ENCODE measurements at places on chromosomes 2 and 18.

DNA sequence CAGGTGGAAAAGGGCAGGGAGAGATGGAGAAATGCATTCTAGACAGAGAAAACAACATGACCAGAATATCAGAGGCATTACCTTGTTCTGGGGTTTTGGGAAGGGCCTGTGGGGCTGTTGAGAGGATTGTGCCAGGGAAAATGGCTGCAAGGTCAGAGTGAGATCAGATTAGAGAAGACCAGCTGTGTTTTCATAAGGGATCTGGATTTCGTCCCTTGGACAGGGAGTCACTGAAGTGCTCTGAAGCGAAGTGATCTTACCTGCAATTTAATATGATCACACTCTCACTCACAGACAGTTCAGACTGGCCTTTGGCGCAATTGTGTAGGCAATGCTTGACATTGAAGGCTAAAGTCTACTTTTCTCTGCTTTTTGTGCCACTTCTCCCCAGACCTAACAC is 20.3 kb upstream of the REG3G start:
- no peak for DNase-seq

GRCh38 chr2:179444056-179444455 is 179.4 kb upstream of the SESTD1 start:
- no peak for DNase-seq

GRCh38 chr2:60707750-60708371 is 48.2 kb upstream of the PAPOLG start:
- DNase-seq: no peak

DNA sequence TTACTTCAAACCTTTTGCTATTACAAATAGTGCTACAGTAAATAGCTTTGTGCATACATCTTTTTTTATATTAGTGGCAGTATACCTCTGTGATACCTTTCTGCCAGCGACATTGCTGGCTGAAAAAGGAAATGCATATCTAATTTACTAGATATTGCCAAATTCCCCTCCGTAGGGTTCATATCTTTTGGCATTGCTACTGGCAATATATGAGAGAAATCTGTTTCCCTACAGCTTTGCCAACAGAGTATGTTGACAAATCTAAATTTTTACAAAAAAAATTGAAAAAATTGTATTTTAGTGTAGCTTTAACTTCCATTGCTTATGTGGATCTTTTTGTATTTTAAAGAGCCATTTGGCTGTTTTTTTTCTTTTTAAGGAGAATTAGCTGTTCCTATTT is 426.7 kb downstream of the TRIB2 start:
- no peak for DNase-seq

DNA sequence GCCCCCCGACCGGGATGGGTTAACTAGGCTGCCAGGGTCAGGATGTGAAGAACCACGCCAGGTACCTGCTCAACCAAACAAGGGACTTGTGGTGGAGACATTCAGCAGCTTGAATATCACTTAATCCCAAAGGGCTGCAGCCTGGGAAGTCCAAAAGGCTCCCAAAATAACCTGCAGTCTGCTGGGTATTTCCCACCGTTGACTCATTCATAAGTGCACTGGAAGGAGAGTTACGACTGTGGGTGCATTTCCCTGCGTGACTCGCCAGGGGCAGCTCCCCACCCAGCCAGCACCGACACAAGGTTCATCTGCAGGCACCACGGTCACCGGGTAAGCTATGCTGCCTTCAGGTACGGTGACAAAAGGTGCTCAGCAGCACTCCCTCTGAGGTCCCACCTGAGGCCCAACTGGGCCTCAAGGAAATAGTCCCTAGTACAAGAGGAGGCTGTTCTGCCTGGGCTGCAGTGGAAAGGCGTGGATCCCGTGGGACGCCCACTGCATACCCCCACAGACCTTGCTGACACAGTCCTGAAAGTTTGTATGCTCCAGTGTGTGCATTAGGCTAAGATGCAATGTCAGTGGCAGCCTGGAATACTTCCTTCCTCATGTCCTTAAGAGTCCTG is 86.5 kb downstream of the UXS1 start:
- DNase-seq: no peak

- no peak for DNase-seq
These were observed 801.8 kb downstream of the CCDC85A start for GRCh38 chr2:56985609-56986008.

GRCh38 chr2:147760984-147761383 is 83.8 kb upstream of the ACVR2A start:
- no peak for DNase-seq

DNA sequence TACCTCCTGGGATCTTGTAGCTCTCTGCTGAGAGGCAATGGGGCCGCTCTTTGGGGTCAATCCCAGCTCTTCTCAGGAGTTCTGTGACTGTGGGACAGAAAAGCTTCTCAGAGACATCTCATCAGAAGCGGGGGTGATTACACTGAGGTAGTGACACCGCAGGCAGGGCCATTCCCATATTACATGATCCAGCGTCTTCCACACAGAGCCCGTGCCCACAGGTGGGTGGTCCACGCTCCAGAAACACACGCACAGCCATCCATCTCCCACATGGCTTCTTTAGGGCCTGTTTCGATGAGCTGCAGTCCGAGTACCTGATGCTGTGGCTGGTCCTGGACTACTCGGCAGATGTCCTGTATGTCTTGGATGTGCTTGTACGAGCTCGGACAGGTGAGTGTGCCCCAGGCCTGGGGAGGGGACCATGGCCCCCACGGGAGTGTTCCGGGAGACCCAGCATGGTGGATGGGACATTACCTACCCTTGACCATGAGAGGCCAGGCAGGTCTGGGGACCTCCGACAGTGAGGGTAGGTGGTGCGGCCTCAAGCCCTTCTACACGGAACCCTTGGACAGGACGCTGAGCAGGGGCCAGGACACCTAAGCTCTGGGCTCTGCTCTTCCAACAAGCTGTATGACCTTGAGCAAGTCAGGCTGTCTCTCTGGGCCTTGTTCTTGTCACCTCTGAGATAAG is 45.5 kb downstream of the CNGA3 start:
- DNase-seq: no peak

DNA sequence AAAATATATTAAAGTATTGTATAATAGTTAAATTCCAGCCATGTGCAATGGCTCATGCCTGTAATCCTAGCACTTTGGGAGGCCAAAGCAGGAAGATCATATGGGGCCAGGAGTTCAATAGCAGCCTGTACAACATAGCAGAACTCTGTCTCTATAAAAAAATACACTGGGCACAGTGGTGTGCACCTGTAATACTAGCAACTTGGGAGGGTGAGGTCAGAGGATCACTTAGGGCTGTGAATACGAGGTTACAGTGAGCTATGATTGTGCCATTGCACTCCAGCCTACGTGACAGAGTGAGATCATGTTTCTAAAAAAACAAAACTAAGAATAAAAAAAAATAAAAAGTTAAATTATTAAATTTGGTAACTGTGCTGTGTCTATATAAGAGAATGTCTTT is 36.1 kb downstream of the ZRANB3 start:
- DNase-seq: no peak

GRCh38 chr2:165406173-165406572 is 63.3 kb upstream of the CSRNP3 start:
- DNase-seq: no peak

DNA sequence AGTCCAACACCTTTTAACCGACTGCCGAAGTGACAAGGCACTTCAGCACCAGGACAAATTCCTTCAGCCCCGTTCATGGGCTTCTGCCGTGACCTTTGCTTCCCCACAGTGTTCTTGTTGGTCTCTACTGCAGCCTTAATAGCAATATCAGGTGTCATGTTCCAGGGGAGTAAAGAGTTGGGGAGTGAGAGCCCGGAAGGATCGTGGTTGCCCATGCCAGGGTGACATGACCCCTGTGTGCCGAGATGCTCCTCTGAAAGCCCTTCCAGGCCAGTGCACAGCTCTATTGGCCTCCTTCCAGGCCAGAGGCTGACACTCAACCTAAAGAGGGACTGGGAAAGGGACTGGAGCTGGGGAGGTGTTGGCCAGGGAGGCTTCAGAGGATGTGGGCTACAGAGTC is 279.2 kb downstream of the CYRIA start:
- no peak for DNase-seq

DNA sequence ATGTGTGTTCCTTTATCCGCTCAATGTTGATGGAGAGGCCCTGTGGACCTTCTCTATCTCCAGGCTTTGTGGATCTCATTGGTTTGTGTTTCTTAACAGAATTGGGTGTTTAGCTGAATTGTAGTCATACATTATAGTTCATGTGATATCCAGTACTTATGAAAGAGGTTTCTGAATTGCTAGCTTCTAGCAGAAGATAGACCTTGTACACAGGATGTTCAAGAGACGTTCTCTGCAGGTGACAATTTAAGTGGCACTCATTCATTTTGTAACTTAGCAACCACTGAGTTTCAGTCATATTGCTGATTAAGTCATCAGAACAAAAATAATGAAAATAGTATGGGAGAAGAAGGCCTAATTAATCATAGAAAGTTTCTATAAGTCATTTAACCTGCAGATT is 279.2 kb downstream of the ALPK2 start:
- DNase-seq: no peak

GRCh38 chr2:134917888-134918525 is 615 bp upstream of the CCNT2 start:
- no peak for DNase-seq

DNA sequence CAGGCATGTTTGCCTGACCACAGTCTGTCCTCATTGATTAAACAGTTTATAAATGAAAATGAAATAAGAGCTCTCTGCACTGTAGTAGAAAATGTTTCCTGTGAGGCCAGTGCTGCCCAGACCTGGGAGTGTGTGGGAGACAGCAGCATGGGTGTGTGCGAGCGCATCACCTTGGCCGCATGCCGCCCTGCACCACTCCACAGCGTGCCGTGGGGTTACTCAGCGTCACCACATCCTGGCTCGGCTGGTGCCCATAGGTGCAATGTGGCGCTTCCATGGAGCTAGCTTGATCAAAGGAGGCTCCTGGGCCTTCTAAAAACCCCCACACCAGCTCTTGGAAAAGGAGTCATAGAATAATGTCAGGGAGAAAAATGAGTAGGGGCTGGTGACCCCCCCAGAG is 76.0 kb upstream of the EPC2 start:
- no peak for DNase-seq

DNA sequence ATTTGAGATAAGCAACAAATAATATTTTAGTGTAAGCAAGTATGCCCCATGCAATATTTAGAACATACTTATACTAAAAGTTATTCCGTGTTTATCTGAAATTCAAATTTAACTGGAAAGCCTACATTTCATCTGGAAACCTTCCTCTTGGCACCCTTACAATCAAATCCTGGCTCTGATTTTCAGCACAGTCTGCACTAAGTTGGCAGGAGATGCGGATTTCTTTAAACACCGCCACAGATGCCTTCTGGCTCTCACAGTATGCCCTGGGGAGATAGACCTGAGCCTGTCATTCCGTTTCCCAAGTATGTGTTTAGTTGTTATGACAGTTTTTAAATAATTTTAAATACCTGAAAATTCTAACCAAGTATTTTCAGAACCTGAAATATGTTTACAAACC is 7.3 kb upstream of the MLPH start:
- DNase-seq: no peak

DNA sequence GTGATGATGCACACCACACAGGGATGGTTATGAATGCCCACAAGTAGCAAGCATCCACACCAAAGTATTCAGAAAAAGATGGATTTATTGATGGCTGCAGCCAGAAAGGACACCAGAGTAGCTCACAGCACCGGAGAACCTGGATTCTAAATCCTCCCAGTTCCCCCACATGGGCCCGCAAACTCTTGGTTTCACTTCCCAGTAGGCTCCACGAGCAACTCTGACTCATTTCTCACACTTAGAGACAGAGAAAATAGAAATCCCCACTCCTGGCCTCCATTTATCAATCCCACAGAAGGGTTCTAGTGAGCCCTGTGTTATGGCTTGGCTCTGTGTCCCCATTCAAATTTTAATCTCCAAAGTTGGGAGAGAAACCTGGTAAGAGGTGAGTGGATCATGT is 426.7 kb upstream of the MYT1L start:
- no peak for DNase-seq

GRCh38 chr2:74292751-74293150 is 50.5 kb downstream of the SLC4A5 start:
- DNase-seq: no peak

DNA sequence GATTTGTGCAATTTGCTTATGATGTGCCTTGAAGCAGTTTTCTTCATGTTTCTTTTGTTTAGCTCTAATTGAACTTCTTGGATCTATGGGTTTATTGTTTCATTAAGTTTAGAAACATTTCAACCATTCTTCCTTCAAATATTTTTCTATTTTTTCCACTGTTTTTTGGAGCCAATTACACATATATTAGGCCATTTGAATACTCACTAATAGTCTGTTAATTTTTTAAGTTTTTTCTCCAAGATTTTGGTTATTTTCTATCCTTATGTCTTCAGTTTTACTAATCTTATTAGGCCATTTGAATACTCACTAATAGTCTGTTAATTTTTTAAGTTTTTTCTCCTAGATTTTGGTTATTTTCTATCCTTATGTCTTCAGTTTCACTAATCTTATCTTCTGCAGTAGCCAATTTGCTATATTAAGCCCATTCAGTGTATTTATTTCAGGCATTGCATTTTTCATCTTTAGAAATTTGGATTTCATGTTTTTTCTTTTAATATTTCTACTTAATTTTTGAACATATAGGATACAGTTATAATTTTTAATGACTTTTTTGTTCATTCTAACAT is 9.5 kb upstream of the TMEM87B start:
- DNase-seq: no peak

DNA sequence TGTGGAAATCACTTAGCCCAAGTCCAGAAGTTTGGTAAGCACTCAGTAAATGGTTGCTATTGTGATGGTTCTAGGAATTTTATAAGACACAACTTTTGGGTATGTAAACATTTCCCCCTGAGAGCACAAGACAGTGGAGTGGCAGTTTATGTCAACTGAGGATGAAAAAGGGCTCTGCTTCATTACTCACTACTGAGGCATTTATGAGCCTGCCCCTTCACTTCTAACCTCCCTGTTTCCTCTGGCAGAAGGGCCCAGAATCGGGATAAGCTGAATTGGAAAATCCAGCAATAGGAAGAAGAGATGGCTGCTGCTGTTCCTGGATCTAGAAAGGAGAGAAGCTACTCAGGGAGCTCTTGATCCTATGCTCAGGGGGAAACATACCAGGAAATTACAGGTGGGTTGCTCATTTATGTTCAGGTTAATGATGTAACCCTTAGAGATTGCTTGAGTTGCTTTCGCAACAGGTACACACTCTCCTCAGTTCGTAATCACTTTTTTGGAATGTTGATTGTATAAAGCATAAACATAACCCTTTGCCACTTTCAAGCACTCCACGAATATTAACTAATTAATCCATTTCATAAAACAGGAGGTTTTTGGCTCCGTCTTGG is 46.3 kb downstream of the ADCYAP1 start:
- no peak for DNase-seq

DNA sequence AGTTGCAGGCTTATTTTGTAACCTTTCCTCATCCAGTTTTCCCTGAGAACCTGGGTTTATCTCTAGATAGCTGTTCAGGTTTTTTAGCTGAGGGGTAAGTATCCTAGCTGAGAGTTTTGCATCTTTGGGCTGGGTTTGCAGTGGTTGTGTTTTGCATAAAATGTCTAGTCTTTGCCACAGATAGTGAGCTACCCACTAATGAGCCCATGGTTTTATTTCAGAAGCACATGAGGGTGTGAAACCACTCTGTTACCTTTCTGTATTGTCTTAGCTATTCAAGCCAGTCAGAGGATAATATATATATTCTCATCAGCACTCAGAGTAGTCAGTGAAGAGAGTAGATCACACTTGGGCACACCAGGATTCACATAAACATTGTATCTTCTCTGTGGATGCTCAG is 24.6 kb upstream of the TXNDC2 start:
- DNase-seq: no peak

GRCh38 chr2:238914648-238915015 is 66.7 kb downstream of the TWIST2 start:
- DNase-seq: no peak

- DNase-seq: peak; percentile 65
These were observed 37.5 kb upstream of the SERPINB2 start for GRCh38 chr18:63850020-63850419.

- DNase-seq: peak; percentile 84
These were observed 53.8 kb upstream of the RBM44 start for GRCh38 chr2:237744613-237745249.
